ENCODE measurements at places on chromosomes 1 and 21. TPM values are rescaled to one million over a fixed set of nuclear protein-coding genes. Genes with fewer than 3 reads are reported as not detected.

- DNase-seq: no peak
Observed at GRCh38 chr1:219076326-219076937, 97.2 kb upstream of the LYPLAL1 start.

The TMPRSS15 gene
- total RNA-seq: not detected

- no peak for DNase-seq
Observed at GRCh38 chr1:66758241-66758755, 6.0 kb downstream of the DYNLT5 start.

The ZMYND12 gene
- 0.31 TPM for total RNA-seq

GRCh38 chr1:59291561-59291960 lies 5.3 kb upstream of the FGGY start:
- no peak for DNase-seq

- peak; percentile 87 for DNase-seq
Observed at GRCh38 chr1:2231532-2232254, 3.6 kb downstream of the SKI start.

- no peak for DNase-seq
Observed at GRCh38 chr21:41665766-41666595, 100.9 kb downstream of the RIPK4 start.

The S100A8 gene
- 112 TPM for total RNA-seq

DNA sequence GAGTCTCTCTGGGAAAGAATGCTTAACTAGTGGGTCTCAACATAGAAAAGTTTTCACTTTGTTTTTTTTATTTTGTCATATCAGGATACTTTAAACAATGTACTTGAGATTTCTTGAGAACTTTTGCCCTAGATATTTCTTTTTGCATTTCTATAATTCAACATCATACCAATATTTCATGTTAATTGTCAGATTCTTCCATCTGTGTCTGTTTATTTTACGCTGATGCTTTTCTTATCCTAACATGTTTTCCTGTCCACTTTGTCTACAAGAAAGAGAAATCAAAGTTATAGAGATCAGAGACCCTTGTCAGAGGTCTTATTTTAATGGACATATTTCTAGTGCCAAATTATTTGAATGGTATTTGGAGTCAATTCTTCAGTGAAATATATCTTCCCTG lies 95.5 kb upstream of the B3GALT2 start:
- no peak for DNase-seq

DNA sequence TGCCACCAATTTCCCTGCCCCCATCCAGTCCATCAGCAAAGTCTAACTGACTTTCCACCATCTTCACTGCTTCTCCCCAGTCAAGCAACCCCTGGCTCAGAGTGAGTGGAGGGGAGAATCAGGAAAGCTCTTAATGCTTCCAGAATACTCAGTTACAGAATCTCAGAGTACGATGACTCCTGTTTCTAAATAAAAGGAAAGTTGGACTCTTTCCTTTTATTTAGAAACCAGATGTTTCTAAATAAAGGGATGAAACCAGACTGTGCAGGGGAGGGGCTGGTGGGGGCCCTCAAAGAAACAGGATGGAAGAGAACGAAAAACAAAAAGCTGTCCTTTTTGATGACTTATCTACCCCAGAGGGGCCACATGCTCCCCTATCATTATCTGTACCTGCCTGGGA lies 85.2 kb upstream of the PPM1J start:
- no peak for DNase-seq

The SPRR3 gene
- total RNA-seq: not detected

The FAM151A gene
- 0.29 TPM for total RNA-seq

- DNase-seq: no peak
Observed at GRCh38 chr1:160282807-160283206, 2.1 kb downstream of the PEX19 start.

- DNase-seq: peak; percentile 69
Observed at GRCh38 chr1:6343506-6344405, 49.8 kb downstream of the ACOT7 start.

DNA sequence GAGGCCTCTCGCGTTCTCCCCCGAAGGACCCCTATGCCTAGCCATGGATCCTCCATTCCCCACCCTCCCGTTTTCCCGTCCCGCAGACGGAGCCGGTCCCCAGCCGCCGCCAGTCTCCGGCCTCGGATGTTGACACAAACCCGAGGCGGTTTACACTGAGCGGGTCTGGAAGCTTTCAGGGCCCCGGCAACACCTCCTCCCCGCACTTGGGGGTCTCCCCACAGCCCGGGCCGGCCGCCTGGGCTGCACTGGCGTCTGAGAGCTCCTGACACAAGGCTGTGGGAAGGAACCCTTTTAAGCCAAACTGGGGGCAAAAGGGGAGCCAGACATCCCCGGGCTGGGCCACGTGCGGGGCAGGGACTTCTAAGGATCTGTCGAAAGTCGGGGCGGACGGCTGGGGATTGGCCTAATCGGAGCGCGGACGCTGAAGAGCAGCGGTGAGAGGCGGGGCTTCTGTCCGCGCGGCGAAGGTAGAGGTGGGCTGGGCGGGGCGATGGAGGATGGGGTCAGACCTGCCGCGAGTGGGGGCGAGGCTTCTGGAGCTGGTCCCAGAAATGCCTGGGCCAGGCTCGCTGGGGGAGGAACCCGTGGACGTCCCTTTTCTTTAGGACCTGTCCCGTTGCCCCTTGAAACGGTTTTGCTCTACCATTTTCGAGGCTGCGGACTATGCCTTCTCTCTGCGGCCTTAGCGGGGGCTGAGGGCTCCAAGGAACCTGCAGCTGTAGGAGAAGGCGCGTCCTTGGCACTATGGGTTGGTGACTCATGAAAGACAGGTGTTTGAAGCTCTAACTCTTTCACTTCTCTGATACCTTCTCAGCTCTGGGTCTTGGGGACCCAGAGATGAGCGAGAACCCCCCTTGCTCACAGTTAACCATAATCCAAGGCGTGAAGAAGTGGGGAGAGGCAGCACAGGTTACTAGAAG lies 1.2 kb upstream of the HPCAL4 start:
- DNase-seq: no peak

The CD247 gene
- total RNA-seq: 2.0 TPM

All from left cardiac atrium (tissue), 4 donors.